ENCODE measurements at places on chromosomes 1 and 21. TPM values are rescaled to one million over a fixed set of nuclear protein-coding genes. Genes with fewer than 3 reads are reported as not detected.

GRCh38 chr1:159188375-159188788 is 16.3 kb upstream of the ACKR1 start:
- peak; percentile 62 for DNase-seq

DNA sequence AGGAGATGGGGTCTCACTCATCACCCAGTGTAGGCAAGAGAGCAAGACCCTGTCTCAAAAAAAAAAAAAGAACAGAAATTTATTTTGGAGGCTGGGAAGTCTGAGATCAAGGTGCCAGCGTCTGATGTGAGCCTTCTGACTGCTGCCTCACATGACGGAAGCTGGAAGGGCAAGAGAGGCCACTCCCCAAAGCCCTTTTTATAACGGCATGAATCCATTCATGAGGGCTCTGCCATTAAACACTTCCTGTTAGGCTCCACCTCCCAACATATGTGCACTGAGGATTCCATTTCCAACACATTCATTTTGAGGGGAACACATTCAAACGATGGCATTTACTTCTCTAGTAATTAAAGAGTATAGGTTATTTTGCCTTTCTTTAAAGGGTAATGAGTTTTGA is 50.9 kb upstream of the C1orf198 start:
- no peak for DNase-seq

DNA sequence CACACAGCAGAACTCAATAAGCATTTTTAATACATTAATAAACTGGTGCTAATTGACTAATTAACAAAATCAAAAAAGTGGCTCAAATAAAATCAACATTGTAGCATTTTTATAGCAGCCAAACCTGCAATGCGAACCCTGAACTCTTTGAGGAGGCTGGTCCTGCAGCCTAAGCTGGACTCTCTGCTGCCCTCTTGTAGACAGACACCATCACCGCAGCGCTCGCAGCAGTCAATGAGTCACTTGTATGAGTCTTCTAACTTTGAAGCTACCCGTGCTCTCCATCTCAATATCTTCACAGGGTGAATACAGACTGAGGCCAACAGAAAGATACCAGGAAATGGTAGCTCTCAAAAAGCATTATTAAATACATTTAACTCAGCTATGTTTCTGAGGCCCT is 9.7 kb upstream of the KRTAP7-1 start:
- no peak for DNase-seq

The PAX7 gene
- polyA plus RNA-seq: 52.1 TPM

The WNT3A gene
- polyA plus RNA-seq: not detected

All from hindlimb muscle (tissue), 1 donor.